ENCODE measurements at places on chromosomes 7 and 10.
A peak's percentile ranks its signal among the peaks of the same experiment; 100 is the strongest.

DNA sequence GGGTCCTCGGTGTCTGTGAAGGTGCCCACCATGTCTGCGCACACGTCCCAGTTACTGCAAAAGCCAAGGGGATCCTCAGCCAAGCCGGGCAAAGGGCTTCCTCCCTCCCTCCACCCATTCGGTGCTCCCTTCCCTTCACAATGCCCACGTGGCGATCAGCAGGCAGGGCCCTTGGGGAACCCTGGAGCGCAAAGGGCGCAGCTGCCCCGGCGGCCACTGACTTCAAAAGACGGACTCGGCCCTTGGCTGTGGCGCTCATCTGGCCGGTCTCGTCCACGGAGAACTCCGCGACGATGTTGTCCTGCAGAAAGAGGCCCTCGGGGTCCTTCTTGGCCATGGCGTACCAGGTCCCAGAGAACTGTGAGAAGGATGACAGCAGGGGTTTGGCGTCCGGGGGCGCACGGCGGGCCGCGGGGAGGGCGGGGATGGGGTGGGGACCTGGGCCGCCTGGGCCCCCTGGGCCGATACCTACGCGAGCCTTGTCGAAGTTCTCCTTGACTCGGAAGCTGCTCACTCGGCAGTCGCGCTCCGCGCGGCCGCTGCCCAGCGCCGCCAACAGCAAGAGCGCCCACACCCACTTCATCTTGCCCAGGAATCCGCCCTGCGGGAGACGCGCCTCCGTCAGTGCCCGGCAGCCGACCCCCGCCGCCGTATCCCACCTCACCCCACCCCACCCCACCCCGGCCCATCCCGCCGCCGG is 439 bp downstream of the RBP4 start:
- no peak overlapping the region for H3K27ac ChIP-seq
- DNase-seq: no peak
- no peak overlapping the region for H3K4me3 ChIP-seq
- peaks cover 56% of the 10 kb centered on the region for H3K27me3 ChIP-seq
- H3K4me1 ChIP-seq: no peaks in the 10 kb centered on the region

- peak overlapping the region; percentile 84 for H3K4me3 ChIP-seq
- peaks cover 10% of the 10 kb centered on the region for H3K36me3 ChIP-seq
- no peak for DNase-seq
These were observed 50.1 kb downstream of the HK1 start for GRCh38 chr10:69328380-69328735.

GRCh38 chr7:73433924-73434700 is 534 bp downstream of the FZD9 start:
- H3K27ac ChIP-seq: no peak overlapping the region
- peaks cover 8% of the 10 kb centered on the region for H3K27me3 ChIP-seq
- H3K4me3 ChIP-seq: peak overlapping the region; percentile 73
- H3K36me3 ChIP-seq: peaks cover 6% of the 10 kb centered on the region

GRCh38 chr10:117346574-117346973 is 28.7 kb downstream of the PDZD8 start:
- H3K36me3 ChIP-seq: peaks cover 20% of the 10 kb centered on the region
- peaks cover 68% of the 10 kb centered on the region for H3K4me1 ChIP-seq
- DNase-seq: no peak
- H3K4me3 ChIP-seq: no peak overlapping the region

GRCh38 chr10:70761727-70762350 is 23.3 kb downstream of the TBATA start:
- peaks cover 15% of the 10 kb centered on the region for H3K27me3 ChIP-seq
- H3K27ac ChIP-seq: no peak overlapping the region
- H3K4me1 ChIP-seq: no peaks in the 10 kb centered on the region
- H3K4me3 ChIP-seq: no peak overlapping the region
- DNase-seq: no peak
- peaks cover 2% of the 10 kb centered on the region for H3K36me3 ChIP-seq

GRCh38 chr10:44575601-44576380 is 190.9 kb upstream of the CXCL12 start:
- H3K27me3 ChIP-seq: no peaks in the 10 kb centered on the region
- no peaks in the 10 kb centered on the region for H3K4me1 ChIP-seq
- no peak overlapping the region for H3K27ac ChIP-seq
- no peaks in the 10 kb centered on the region for H3K36me3 ChIP-seq

GRCh38 chr10:4391683-4392082 is 434.3 kb upstream of the AKR1E2 start:
- no peaks in the 10 kb centered on the region for H3K27me3 ChIP-seq
- DNase-seq: no peak
- H3K4me3 ChIP-seq: no peak overlapping the region
- no peaks in the 10 kb centered on the region for H3K36me3 ChIP-seq
- H3K4me1 ChIP-seq: no peaks in the 10 kb centered on the region
- H3K27ac ChIP-seq: no peak overlapping the region

- H3K4me3 ChIP-seq: no peak overlapping the region
- H3K27ac ChIP-seq: no peak overlapping the region
- peaks cover 38% of the 10 kb centered on the region for H3K4me1 ChIP-seq
- peaks cover 2% of the 10 kb centered on the region for H3K36me3 ChIP-seq
- H3K27me3 ChIP-seq: no peaks in the 10 kb centered on the region
- no peak for DNase-seq
These were observed 176.5 kb upstream of the ADO start for GRCh38 chr10:62627983-62628382.

- H3K27ac ChIP-seq: no peak overlapping the region
- no peaks in the 10 kb centered on the region for H3K36me3 ChIP-seq
- no peak for DNase-seq
These were observed 430.1 kb upstream of the ETV1 start for GRCh38 chr7:14419531-14419930.

GRCh38 chr7:130397051-130397757 is 16.9 kb downstream of the CPA1 start:
- peaks cover 21% of the 10 kb centered on the region for H3K36me3 ChIP-seq
- no peak for DNase-seq
- H3K27me3 ChIP-seq: no peaks in the 10 kb centered on the region
- no peak overlapping the region for H3K27ac ChIP-seq
- H3K4me1 ChIP-seq: peaks cover 6% of the 10 kb centered on the region
- H3K4me3 ChIP-seq: no peak overlapping the region

DNA sequence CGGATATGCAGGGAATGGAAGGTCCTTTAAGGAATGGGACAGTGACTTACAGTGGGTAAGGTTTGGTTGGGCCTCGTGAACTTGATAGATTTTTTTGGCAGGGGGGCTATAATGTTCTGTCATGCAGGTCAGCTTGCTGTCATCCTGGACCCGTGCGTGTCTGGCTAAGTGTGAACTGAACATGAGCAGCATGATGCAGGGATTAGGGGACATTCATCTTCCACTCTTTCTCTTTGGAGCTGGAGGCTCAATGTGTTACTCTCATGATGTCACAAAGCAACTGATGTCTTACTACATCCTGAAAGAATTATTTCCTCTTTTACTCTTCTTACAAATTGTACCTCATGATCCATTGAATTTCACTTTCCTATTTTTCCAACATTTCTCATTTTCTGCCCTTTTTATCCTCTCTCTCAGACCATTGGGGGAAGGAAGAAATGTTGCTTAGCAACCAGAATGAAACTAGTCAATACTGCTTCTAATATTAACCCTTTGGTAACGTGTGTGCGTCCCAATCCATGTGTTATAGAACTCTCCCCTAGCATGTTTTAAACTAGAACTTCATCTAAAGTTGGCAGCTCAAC is 549.1 kb downstream of the LRMDA start:
- DNase-seq: no peak
- H3K36me3 ChIP-seq: no peaks in the 10 kb centered on the region
- H3K4me1 ChIP-seq: no peaks in the 10 kb centered on the region
- H3K27ac ChIP-seq: no peak overlapping the region
- no peak overlapping the region for H3K4me3 ChIP-seq
- peaks cover 3% of the 10 kb centered on the region for H3K27me3 ChIP-seq

DNA sequence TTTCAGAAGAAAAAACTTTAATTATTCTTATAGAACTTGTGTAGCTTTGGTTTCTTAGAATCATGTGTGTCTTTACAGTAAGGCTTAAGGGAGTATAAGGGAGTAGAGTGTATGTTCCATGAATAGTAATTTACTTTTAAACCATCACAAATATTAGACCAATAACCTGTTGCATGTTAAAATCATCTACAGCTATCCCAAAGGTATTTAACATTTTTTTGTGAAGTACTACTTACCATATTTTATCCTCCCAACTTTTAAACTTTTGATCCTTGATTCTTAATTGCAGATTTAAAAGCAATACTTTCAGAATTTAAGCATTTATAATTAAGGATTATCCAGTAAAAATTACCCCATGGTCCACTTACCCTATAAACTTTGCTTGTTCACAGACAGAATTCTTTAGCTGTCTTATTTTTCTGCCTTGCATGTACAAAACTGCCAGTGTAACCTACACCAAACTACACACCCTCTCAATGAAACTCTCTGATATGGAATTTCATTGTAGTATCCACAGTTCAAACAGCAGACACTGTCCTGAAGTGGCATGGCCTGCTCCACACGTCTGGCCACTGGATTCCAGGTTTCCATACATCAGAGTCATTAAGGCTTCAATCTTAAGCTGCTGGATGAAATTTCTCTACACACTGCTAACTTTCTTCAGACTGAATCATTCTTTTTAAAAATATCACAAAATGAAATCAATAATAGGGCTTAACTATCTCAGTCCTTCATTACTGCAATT is 5.8 kb downstream of the GLI3 start:
- DNase-seq: no peak
- no peak overlapping the region for H3K4me3 ChIP-seq
- H3K36me3 ChIP-seq: no peaks in the 10 kb centered on the region
- no peak overlapping the region for H3K27ac ChIP-seq
- H3K27me3 ChIP-seq: peaks cover 47% of the 10 kb centered on the region

DNA sequence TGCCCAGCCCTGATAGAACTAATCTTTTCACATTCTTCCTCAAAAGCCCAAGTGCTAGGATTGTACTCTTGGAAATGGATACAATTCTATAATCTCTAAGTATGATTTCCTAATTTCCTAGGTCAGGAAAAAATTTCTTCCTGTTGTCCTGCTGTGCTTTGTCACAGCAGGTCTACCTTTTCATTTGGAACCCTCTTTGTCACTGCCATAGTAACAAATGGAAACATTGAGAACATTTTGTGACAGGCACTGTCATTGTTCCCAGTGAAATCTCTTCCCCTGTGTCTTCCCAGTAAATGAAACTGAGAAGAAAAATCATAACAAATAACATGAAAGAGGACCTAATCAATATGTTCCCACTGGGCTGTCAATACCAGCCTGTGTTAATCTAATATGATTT is 150.9 kb upstream of the KAT6B start:
- no peak overlapping the region for H3K4me3 ChIP-seq
- H3K27ac ChIP-seq: no peak overlapping the region
- no peak for DNase-seq
- H3K27me3 ChIP-seq: no peaks in the 10 kb centered on the region
- H3K4me1 ChIP-seq: peaks cover 17% of the 10 kb centered on the region

DNA sequence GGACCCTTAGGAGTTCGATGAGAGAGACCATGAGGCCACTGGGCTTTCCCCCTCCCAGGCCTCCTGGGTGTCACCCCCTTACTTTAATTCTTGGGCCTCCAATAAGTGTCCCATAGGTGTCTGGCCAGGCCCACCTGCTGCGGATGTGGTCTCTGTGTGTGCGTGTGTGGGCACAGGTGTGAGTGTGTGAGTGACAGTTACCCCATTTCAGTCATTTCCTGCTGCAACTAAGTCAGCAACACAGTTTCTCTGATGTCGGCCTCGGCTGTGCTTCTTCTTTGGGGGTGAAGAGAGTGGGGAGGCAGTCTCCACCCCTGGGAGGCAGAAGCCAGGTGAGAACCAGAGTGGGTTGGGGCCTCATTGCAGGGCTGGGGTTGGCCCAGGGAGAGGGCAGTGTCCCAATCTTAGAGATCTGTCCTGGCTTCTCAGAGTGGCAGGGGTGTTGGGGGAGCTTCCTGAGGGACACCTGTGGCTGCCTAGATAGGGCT is 1.5 kb downstream of the PVRIG start:
- no peaks in the 10 kb centered on the region for H3K27me3 ChIP-seq
- H3K4me3 ChIP-seq: peak overlapping the region; percentile 81
- H3K4me1 ChIP-seq: peaks cover 35% of the 10 kb centered on the region
- H3K36me3 ChIP-seq: peaks cover 30% of the 10 kb centered on the region

GRCh38 chr10:52855546-52856325 is 83.2 kb upstream of the MBL2 start:
- H3K4me1 ChIP-seq: no peaks in the 10 kb centered on the region
- no peak overlapping the region for H3K27ac ChIP-seq
- no peak overlapping the region for H3K4me3 ChIP-seq
- H3K36me3 ChIP-seq: no peaks in the 10 kb centered on the region
- H3K27me3 ChIP-seq: no peaks in the 10 kb centered on the region
- DNase-seq: no peak

GRCh38 chr10:124250506-124250905 is 157.1 kb upstream of the CHST15 start:
- no peak for DNase-seq
- peak overlapping the region; percentile 29 for H3K4me3 ChIP-seq
- H3K36me3 ChIP-seq: no peaks in the 10 kb centered on the region
- peaks cover 8% of the 10 kb centered on the region for H3K4me1 ChIP-seq

GRCh38 chr7:15723841-15724240 is 37.4 kb upstream of the MEOX2 start:
- no peaks in the 10 kb centered on the region for H3K36me3 ChIP-seq
- H3K27ac ChIP-seq: no peak overlapping the region
- H3K4me1 ChIP-seq: no peaks in the 10 kb centered on the region
- no peak overlapping the region for H3K4me3 ChIP-seq
- H3K27me3 ChIP-seq: no peaks in the 10 kb centered on the region
- no peak for DNase-seq

DNA sequence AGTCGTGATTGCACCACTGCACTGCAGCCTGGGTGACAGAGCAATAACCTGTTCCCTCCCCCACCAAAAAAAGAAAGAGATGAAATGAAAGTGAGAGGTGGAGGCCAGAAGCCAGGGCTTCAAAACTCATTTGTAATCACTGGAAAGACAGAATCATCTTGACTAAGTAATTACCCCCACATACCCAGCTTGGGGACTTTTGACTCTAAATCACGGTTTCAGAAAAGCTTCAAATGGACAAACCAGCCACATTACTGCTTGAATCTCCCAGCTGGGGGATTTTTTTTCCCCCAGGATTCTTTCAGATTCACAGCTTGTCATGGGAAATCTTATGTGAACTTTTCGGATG is 361.0 kb downstream of the FRMD4A start:
- H3K27ac ChIP-seq: no peak overlapping the region
- no peaks in the 10 kb centered on the region for H3K4me1 ChIP-seq
- H3K4me3 ChIP-seq: no peak overlapping the region
- H3K27me3 ChIP-seq: peaks cover 10% of the 10 kb centered on the region
- DNase-seq: no peak

- no peaks in the 10 kb centered on the region for H3K36me3 ChIP-seq
- no peaks in the 10 kb centered on the region for H3K4me1 ChIP-seq
- H3K27ac ChIP-seq: no peak overlapping the region
These were observed 201.0 kb downstream of the EMX2 start for GRCh38 chr10:117743509-117743908.

GRCh38 chr7:134636008-134636449 is 10.6 kb upstream of the BPGM start:
- peak overlapping the region; percentile 20 for H3K27ac ChIP-seq
- H3K4me1 ChIP-seq: peaks cover 11% of the 10 kb centered on the region
- H3K4me3 ChIP-seq: peak overlapping the region; percentile 38
- H3K36me3 ChIP-seq: no peaks in the 10 kb centered on the region
- DNase-seq: no peak
- H3K27me3 ChIP-seq: peaks cover 7% of the 10 kb centered on the region

Data from stimulated activated naive B cell treated with anti-CD40 and anti-IgM and Interleukin-4, amounts not matched to agents 10 μg/mL and 1 μg/mL and 100 μg/mL, for 72 hours (primary cell).